Activated CD8-positive, alpha-beta memory T cell treated with anti-CD3 and anti-CD28 coated beads for 4 hours (primary cell): ENCODE measurements at places on chromosomes 11 and 22.

DNA sequence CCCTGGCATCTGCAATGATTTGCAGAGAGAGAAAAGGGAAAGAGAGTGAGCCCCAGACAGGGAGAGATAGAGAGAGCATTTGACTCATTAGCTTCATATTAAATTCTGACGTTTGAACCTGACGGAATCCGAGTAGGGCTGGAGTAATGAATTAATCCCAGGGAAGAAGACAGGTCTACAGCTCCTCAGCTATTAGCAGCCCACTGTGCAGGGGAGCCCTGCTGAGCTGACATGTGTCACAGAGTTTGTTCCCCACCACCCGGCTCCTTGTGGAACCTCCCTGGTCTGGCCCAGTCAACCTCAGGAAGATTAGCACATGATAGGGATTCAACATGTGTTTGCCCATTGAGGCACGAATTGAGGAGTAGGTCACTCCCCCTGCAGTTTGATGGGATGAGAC is 404.0 kb downstream of the BUD13 start:
- no peak for DNase-seq

DNA sequence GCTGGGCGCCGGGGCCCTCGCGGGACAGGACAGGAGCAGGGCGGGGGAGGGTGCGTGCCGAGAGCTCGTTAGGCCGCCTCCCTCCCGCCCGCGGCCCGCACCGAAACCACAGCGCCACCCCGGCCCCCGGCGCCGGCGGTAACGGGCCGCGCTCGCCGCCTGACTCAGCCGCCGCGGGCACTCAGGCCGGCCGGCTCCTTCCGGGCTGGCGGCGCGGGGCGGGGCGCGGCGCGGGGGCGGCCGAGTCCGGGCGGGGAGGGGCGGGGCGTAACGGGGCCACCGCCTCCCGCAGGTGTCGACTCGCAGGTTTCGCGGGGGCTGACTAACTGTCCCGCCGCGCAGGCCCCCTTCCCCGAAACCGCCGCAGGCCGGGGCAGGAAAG is at the start of gene AP5B1:
TSS of gene AP5B1 (minus strand) at position 207 of the 382 bp plus-strand sequence. CDS start 385 bp downstream, outside the sequence.
- DNase-seq, result peak; percentile 51

DNA sequence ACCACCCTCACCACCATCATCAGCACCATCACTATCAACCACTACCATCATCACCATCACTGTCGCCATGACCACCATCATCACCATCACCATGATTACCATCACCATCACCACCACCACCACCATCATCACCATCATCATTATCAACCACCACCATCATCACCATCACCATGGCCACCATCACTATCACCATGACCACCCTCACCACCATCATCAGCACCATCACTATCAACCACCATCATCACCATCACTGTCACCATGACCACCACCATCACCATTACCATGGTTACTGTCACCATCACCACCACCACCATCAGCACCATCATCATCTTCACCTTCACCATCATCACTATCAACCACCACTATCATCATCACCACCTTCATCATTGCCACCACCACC is 183.4 kb downstream of the SHANK2 start:
- DNase-seq, result no peak

DNA sequence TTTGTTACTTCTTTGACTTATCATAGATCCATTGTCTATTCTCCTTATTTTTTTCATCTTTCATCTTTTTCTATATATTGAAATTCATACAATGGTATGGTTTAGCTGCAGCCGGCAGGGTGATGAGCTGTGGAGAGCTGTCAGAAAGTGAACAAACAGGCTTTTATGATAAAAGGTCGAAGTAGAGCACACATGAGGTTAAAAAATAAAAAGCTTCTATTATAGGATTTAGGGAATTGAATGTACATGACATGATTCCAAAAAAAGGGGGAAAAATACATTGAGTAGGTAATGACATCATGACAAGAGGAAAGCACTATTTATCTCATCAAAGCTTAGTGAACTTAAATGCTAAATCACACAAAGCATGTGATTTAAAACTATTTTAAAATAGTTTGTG is 884.8 kb downstream of the METTL15 start:
- DNase-seq, result no peak

DNA sequence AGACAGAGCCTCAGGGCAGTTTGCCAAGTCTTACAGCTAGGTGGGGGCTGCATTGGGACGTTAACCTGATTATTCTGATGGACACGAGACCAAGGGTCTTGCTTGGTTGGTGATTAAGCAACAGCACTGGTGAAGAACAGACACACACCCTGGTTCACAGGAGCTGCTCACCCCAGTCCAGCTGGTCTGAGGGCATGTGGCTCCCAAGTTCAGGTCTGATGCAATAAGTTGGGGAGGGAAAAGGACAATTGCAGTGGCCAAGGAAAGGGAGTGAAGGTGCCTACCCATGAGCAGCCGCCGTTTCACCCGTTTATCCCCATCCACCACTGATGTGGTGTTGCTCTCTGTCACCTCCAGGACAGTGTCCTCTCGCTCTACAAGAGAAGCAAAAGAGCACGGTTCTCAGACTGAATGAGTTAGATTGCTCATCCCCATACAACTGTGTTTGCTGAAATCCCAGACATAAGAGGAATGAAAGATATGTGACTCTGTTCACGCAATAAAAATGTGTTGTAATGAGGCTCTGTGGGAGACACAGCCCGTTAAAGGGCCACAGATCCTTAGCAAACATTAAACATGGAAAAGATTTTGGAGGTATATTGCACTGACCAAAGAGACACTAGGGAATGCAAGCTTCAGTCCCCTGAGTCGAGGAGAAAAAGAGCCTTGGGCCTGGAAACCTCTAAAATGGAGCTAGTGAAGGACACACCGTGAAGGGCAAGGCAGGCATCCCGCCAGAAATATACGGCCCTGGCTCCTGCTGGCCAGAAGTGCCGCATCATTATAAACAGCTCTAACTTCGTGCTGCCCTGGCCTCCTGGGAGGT is 25.6 kb downstream of the SCUBE2 start:
- DNase-seq, result no peak

- no peak for DNase-seq
These were observed 110.2 kb downstream of the RASSF10 start for GRCh38 chr11:13119361-13119760.

GRCh38 chr22:34934261-34934660 is 131.7 kb upstream of the ISX start:
- no peak for DNase-seq
